ENCODE measurements at places on chromosomes 5 and 9. TPM values are rescaled to one million over a fixed set of nuclear protein-coding genes. Genes with fewer than 3 reads are reported as not detected.
A peak's percentile ranks its signal among the peaks of the same experiment; 100 is the strongest.

DNA sequence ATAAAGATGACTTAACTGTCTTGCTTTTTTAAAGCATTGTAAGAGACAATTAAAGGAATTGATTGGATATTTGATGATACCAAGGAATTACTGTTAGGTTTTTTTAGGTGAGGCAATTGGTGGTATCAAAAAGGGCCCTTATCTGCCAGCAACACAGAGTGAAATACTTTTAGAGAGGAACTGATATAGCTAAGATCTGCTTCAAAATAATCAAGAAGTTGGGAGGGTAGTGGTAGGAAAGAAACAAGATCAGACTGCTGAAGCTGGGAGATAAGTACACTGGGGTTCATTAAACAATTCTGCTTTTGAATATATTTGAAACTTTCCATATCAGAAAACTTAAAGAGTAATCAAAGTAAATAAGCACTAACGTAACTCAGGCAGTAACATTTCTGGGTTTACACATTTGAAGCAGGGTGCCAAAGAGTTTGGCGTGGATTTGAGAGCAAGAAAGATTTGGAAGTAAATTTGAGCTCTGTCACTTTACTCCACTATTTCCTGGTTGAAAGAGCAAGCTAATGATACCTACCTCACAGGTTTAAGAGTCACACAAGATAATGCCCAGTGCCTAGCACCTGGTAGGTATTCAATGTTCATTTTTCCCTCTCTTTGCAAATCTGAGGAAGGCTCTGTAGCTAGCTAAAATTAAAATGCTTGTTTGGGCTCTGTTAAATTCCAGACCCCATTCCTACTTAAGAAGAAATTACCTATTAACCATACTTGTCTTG lies 6.9 kb downstream of the ERMP1 start:
- DNase-seq, result no peak

- DNase-seq, result no peak
These were observed 134.4 kb downstream of the MRPL36 start for GRCh38 chr5:1665231-1665630.

- no peak for DNase-seq
These were observed 227.1 kb downstream of the ARL15 start for GRCh38 chr5:54083245-54083644.

GRCh38 chr5:91302305-91302704 lies 80.8 kb downstream of the ARRDC3 start:
- no peak for DNase-seq

The PRXL2C gene
- total RNA-seq, result 24.5 TPM

The STKLD1 gene
- 0.17 TPM for total RNA-seq

GRCh38 chr9:130377612-130378011 lies 67.1 kb upstream of the ASS1 start:
- DNase-seq, result no peak

GRCh38 chr5:15850939-15851341 lies 328.7 kb downstream of the MARCHF11 start:
- no peak for DNase-seq

The MYOT gene
- total RNA-seq, result 8.7 TPM

- peak; percentile 22 for DNase-seq
These were observed 3.1 kb downstream of the PTGES2 start for GRCh38 chr9:128124451-128124850.

The C5orf34 gene
- 1.0 TPM for total RNA-seq

DNA sequence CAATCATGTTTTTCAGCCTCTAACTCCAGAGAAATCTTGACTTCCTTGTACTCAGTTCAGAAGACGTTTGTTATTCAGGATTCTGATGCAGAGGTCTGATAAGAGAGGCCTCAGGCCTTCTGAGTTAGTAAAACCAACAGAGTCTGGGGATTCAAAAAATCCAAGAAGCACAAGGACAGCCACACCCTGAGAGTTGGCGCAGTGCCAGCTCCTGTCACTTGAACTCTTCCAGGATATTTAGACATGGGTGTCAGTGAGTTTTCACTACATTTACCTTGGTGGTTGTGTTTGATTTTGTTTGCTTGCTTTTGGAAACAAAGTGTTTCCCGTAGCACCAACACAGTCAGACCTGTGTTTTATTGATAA lies 41.6 kb upstream of the PDE8B start:
- DNase-seq, result peak; percentile 47

DNA sequence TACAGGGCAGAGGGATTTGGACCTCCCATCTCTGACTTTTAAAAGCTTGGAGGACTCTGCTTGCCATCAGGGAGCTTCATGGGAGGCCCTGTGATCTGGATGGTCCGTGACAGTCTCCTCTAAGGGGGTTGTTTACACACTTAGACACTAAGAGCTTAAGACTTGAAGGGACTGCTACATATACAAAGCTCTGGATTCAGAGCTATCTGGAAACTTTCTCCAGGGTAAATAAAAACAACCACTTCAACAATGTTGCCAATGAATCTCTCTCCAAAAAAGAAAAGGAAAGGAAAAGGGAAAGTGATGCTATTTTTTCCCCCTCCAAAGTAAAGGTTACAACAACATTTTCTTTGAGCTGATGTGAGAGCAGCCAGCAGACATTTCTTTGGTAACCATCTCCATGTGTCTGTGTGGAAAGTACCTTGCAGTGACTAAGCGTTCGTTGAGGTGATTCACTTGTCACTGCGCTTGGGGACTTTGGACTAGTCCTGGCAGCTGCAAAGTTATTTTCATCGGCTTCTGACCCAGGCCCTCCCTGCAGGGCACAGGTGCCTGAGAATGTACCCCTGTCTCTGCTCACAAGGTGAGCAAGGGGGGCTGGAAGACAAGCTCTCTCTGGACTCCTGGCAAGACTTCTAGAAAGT lies 262.1 kb upstream of the KLF4 start:
- DNase-seq, result no peak

The FBP1 gene
- 1.3 TPM for total RNA-seq

The BTNL3 gene
- not detected for total RNA-seq

The STX17 gene
- total RNA-seq, result 25.1 TPM

GRCh38 chr5:77367741-77368140 lies 124.4 kb downstream of the WDR41 start:
- DNase-seq, result no peak

The CLTA gene
- total RNA-seq, result 60.7 TPM

GRCh38 chr9:130144703-130145102 lies 27.5 kb upstream of the NCS1 start:
- DNase-seq, result peak; percentile 74

The TNFSF8 gene
- 0.77 TPM for total RNA-seq

DNA sequence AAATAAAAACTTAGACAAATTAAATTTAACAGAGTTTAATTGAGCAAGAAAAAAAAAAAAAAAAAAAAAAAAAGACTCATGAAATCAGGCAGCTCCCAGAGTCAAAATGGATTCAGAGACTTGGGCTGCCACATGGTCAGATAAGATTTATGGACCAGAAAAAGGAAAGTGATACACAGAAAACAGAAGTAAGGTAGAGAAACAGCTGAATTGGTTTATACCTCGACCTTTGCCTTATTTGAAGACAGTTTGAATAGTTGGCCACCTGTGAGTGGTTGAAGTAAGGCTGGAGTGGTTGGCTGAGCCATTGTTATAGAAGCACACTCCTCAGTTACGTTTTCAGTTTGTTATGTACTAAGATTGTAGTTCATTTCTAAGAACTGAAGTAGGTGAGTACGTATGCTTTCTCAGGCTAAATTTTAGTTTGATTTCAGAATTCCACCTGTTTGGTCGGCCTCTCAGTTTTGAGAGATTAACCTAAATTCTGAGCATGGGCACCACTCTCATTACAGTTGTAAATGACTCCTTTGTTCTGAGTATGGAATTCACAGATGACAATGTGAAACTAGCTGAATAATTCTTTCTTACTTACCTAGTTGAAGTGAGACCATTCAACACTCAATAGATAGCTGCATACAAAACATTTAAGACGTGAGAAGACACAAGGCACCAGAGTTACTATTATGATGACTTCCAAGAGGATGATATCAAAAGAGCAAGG lies 149.0 kb downstream of the AOPEP start:
- DNase-seq, result no peak

GRCh38 chr5:109161914-109162683 lies 247.7 kb downstream of the PJA2 start:
- DNase-seq, result no peak

DNA sequence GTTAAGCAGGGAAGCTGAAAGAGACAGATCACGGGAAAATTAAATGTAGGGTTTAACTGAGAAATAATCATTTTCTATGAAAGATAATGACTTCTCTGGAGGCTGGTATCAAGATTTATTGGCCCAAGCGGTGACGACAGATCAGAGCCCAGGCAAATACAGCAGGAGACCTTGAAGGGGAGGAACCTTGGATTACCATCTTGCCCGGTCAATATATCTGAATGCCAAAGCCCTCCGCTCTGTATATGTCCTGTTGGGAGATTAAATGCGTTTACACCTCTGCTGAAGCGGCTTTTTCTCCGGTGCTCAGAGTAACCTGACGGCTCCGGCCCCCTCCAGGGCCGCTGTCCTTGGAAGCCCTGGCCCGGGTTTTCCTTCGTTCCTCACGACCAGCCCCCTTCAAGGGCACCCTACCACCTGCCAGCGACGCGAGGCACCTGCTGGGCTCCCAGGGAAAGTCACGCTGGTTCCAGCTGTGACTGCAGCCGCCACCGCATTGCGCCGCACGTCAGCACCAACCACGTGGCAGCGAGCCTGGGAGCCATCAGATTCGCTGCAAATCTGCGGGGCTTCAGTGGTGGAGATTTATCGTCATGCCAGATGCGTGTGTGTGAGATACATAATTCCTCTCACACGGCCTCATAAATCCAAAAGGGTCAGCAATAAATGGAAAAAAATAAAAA lies 4.4 kb upstream of the QSOX2 start:
- no peak for DNase-seq

- no peak for DNase-seq
These were observed 176.4 kb upstream of the PLCXD3 start for GRCh38 chr5:41686767-41687166.

- DNase-seq, result no peak
These were observed 150 bp downstream of the SNX30 start for GRCh38 chr9:112750764-112751055.

- DNase-seq, result no peak
These were observed 409.8 kb downstream of the MAN2A1 start for GRCh38 chr5:110099572-110099971.

The ADAMTS2 gene
- 4.3 TPM for total RNA-seq

The PCDHGA2 gene
- total RNA-seq, result 6.0 TPM

DNA sequence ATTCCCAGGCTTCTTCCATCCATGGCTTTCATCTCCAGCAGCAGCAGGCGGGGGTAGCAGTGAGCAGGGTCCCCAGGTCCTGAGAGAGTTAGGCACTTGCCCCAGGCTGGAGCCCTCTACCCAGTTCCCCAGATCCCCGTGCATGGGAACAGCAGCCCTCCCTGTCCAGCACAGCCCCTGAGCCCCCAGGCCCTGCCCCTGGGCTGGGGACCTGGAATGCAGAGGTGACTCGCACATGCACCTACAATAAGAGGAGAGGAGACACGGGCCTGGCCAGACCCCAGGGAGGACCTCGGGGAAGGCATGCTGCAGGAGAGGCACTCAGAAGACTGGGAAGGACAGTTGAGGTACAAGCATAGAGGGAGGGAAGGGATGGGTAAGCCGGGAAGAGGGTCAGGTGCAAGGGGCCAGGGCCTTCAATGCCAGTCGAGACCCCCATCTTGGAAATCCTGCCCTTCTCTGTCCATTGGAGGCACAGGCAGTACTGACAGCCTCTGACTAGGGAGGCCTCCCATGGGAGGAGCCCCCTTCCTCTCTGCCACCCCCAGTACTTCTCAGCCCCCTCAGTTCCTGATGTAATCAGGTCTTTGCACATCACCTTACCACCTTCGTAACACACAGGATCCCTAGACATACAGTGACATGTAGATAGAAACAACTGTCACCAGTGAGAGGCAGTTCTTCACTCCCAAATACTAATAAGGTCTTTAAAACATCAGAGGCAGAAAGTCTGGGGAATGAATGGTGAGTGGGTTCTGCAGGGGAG lies 135.3 kb upstream of the LMX1B start:
- DNase-seq, result no peak

DNA sequence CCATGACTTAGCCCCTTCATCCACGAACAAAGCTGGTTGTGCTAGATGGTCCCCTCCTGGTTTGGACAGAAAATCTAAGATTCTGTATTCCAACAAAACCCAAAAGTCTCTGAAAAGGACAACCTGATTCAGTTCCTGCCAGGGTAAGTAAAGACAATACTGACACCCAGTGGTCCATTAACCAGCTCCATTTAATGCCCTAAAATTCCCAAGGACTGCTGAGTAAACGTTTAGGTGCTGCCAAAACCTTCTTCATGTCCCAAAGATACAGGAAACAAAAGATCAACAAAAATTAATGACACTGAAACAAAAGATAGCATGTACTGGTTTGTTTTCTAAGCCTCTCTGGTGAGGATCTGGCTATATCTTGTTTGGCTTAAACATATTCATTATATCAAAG lies 25.3 kb upstream of the PPP1R2B start:
- no peak for DNase-seq

Data from left ventricle myocardium superior (tissue), 1 donor.